Thyroid gland (tissue), 4 donors: ENCODE measurements at places on chromosomes 3 and 15. TPM values are rescaled to one million over a fixed set of nuclear protein-coding genes. Genes with fewer than 3 reads are reported as not detected.
A peak's percentile ranks its signal among the peaks of the same experiment; 100 is the strongest.

DNA sequence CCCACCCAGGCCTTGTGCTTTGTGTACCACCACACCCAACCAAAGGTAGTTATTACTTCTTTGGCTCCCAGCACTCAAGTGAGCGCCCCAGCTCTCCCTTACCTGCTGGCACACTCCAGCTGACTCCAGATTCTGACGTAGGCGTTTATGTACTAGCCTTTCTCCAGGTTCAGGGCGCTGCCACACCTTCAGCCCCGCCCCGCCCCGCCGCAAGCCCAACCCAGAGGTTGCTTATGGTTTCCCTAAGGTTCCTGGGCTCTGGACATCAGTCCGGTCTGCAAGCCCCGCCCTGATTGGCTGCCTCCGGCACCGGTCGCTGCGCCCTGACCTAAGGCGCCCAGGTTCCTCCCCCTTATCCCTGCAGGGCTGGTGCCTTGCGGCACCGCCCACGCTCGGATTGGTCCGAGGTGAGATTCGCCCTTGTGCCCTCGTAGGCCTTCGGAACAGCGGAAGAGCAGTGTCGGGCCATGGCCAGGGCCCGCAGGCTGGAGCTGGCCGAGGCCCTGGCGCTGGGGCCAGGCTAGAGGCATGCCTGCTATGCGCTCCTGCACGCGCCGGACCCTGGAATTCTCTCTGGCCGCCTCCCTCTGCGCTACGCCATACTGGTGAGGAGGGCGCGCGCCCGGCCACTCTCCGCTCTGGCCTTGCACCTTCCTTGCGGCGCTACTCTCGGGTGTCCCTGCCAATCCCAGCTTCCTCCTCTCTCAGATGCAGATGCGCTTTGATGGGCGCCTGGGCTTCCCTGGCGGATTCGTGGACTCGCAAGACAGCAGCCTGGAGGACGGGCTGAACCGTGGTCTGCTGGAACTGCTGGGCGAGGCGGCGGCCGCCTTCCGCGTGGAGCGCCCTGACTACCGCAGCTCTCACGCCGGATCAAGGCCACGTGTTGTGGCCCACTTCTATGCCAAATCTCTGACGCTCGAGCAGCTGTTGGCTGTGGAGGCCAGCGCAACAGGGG lies 19.8 kb upstream of the NUDT16 start:
- peak; percentile 99 for DNase-seq
- no peaks in the 10 kb centered on the region for H3K4me1 ChIP-seq
- peak overlapping the region; percentile 17 for H3K4me3 ChIP-seq
- H3K27ac ChIP-seq, result peak overlapping the region; percentile 81
- no peaks in the 10 kb centered on the region for H3K27me3 ChIP-seq
- H3K36me3 ChIP-seq, result no peaks in the 10 kb centered on the region

Gene GUCA1C
- not detected for total RNA-seq

DNA sequence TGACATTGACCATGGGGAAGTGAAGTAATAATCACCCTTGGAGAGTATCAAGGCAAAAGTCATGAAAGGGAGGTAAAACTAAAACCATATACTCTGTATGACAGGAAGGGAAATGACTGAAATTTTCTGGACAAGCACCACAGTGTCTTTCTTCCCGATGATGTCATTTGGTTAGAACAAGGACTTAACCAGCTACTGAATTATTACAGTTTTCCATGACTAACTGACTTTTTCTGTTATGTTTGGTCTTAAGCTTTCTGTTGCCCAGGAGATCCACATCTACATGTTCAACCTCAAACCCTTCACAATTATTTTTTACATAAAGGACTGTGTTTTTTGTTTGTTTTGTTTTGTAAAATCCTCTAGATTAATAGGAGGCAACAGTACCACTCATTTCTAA lies 191.9 kb upstream of the IL12A start:
- no peaks in the 10 kb centered on the region for H3K36me3 ChIP-seq
- no peak for DNase-seq
- no peak overlapping the region for H3K4me3 ChIP-seq
- H3K27ac ChIP-seq, result no peak overlapping the region
- no peaks in the 10 kb centered on the region for H3K27me3 ChIP-seq
- peaks cover 15% of the 10 kb centered on the region for H3K4me1 ChIP-seq

Gene SERINC4
- 0.33 TPM for total RNA-seq

Gene ZNF80
- total RNA-seq, result not detected

DNA sequence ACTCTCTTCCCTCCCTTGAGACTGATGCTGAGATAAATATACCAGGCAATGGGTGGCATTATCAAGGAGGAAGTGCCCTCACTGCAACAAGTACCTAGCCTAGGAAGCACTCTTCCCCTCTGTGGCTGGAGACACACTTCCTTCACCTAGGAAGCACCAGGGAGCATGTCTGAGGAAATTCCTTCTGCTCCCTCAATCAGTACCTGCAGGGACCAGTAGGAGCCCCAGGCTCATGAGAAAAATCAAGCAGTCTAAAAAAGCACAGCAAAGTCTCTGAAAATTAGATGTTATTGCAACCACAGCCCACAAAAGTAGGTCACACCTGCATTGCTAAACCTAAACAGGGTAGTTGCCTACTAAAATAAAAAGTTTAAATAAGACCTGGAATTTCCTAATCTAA lies 78.2 kb upstream of the TRPM1 start:
- H3K27me3 ChIP-seq, result no peaks in the 10 kb centered on the region
- no peak overlapping the region for H3K4me3 ChIP-seq
- H3K4me1 ChIP-seq, result no peaks in the 10 kb centered on the region

DNA sequence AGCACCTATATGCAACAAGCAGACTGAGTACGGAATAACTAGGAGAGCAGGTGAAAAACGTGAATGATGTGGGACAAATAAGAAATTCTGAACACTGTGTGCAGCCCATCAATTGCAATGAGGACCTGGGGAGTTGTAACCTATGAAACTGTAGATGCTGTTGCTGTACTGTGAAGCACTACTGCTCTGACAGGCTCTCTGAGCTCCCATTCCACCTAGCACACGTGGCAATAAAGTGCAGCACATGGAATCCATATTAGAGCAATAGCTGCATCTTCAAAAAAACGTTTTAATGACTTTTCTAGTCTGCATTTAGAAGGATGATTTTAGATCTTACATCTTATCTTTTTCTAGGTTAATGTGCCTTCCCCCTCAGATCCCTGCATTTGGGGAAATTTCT lies 748.7 kb upstream of the GOLIM4 start:
- H3K36me3 ChIP-seq, result no peaks in the 10 kb centered on the region
- no peak for DNase-seq
- H3K4me3 ChIP-seq, result no peak overlapping the region
- no peak overlapping the region for H3K27ac ChIP-seq
- H3K27me3 ChIP-seq, result no peaks in the 10 kb centered on the region
- no peaks in the 10 kb centered on the region for H3K4me1 ChIP-seq

Gene CPB1
- total RNA-seq, result not detected

Gene ALDH1L1
- total RNA-seq, result 7.6 TPM

- DNase-seq, result no peak
- H3K4me1 ChIP-seq, result peaks cover 14% of the 10 kb centered on the region
- no peak overlapping the region for H3K4me3 ChIP-seq
- H3K27me3 ChIP-seq, result no peaks in the 10 kb centered on the region
- H3K27ac ChIP-seq, result no peak overlapping the region
Observed at GRCh38 chr3:63960048-63960711, 48.0 kb upstream of the SCAANT1 start.

DNA sequence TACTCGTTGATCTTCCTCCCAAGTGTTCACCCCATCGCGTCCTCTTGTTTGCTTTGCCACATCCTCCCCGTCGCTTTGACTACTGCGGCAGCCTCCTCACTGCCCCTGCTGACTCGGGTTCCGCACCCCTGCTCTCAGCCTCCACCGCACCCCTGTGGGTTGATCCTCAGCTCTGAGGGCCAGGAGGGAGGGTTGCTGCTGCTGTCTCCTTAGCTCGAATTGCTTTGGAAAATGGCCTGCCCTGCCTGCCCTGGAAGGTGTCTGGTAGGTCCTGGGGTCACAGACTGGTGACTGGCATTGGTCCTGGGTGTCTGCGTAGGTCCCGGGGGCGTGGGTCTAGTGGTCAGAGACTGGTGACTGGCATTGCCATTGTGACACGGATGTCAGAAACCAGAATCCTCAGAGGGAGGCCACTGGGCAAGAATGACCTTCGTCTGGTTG lies 9.4 kb downstream of the MUC4 start:
- H3K27ac ChIP-seq, result no peak overlapping the region
- H3K36me3 ChIP-seq, result no peaks in the 10 kb centered on the region

DNA sequence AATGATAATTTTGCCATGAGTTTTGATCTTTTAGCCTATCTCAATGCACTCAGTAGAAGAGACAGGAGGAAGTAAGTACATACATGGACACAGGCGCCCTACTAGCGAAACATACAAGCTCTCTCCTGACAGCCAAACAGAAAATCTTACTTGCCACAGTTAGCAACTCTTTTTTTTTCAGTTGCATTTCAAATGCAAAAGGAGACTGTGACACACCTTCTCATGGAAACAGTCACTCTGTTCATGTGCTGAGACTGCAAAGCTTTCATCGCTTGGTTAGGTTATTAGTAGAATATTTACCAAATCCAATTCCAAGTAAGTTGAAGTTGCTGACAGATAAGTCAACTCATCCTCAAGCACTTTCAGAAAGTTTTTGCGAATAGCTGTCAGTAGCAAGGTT lies 223.3 kb downstream of the FOXP1 start:
- H3K36me3 ChIP-seq, result no peaks in the 10 kb centered on the region
- H3K27me3 ChIP-seq, result no peaks in the 10 kb centered on the region
- no peak overlapping the region for H3K27ac ChIP-seq
- H3K4me1 ChIP-seq, result peaks cover 6% of the 10 kb centered on the region
- no peak for DNase-seq

DNA sequence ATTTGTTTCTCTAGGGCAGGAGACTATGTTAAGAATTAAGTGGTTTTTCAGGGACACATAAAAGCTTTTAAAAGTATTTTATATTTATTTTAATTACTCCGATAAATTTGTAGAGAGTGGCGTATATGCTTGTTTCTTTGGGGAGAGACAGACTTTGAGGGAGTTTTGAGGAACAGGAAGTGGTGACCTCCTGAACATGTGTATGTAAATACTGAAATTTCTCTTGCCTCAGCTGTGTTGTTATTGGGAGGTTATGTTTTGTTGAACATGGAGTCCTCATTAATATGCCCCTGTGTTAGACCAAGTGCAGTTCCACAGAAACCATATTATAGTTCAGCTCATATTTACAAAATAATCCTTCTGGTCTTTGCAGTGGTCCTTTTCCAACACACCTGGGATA lies 41.8 kb upstream of the UTS2B start:
- no peak overlapping the region for H3K27ac ChIP-seq
- H3K27me3 ChIP-seq, result no peaks in the 10 kb centered on the region
- H3K4me3 ChIP-seq, result no peak overlapping the region
- peaks cover 10% of the 10 kb centered on the region for H3K4me1 ChIP-seq
- no peak for DNase-seq

- no peak for DNase-seq
- H3K4me1 ChIP-seq, result no peaks in the 10 kb centered on the region
- no peaks in the 10 kb centered on the region for H3K27me3 ChIP-seq
- no peaks in the 10 kb centered on the region for H3K36me3 ChIP-seq
- no peak overlapping the region for H3K4me3 ChIP-seq
- no peak overlapping the region for H3K27ac ChIP-seq
Observed at GRCh38 chr3:188060840-188061544, 93.0 kb upstream of the LPP start.

Gene ACAN
- total RNA-seq, result 0.73 TPM

DNA sequence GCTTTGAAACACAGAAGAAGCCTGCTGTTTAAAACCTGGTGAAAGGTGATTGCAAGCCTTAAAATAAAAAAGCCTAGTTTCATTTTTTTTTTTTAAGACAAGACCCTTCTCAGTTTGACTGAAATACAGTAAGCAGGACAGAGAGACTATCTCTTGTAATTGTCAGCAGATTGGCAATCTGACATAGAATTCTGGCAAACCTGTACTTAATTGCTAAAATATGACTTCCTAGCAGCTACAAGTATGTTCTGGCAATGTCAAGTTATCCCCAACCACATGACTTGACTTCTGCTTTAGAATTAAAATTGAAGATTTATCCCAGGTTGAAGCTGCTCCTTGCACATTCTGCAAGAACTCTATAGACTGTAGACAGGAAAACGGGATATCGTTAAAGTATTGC lies 232.8 kb upstream of the NR2F2 start:
- no peak overlapping the region for H3K27ac ChIP-seq
- no peak overlapping the region for H3K4me3 ChIP-seq
- DNase-seq, result no peak
- no peaks in the 10 kb centered on the region for H3K27me3 ChIP-seq
- H3K36me3 ChIP-seq, result no peaks in the 10 kb centered on the region
- no peaks in the 10 kb centered on the region for H3K4me1 ChIP-seq

DNA sequence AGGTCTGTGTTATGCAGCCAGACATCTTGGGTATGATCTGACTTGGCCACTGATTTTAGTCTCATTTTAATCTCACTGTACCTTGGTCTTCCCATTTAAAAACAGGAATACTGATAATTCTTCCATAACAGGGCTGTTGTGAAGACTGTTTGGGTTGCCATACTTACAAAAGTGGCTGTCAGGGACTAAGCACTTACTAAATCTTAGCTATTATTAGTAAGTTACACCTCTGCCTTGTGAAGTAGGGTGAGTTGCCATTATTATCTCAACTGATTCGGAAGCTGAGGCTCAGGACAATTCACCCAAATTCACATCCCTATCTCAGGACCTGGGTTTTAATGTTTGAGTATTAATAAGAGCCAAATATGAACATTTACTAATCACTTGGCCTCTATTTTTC lies 12.7 kb downstream of the ZNF385D start:
- no peak for DNase-seq

DNA sequence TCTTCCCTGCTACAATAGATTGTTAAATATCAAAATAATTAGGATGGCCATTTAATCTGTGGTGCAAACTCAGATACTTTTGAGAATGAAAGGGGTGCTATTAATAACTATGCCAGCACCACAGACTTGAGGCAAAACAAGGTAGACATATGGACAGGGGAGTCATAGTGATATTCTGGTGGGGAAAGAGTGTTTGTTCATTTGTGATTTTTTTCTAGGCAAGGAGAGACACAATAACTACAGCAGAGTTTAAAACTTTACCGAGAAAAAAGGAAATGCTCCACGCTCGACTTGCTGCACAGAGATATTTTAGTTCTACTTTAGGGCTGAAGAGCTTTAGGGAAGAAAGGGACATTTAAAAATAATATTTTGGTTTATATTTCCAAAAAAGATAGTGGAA lies 611.2 kb upstream of the GRM7 start:
- DNase-seq, result no peak
- H3K36me3 ChIP-seq, result no peaks in the 10 kb centered on the region
- no peaks in the 10 kb centered on the region for H3K27me3 ChIP-seq
- no peak overlapping the region for H3K4me3 ChIP-seq
- no peaks in the 10 kb centered on the region for H3K4me1 ChIP-seq
- H3K27ac ChIP-seq, result no peak overlapping the region

DNA sequence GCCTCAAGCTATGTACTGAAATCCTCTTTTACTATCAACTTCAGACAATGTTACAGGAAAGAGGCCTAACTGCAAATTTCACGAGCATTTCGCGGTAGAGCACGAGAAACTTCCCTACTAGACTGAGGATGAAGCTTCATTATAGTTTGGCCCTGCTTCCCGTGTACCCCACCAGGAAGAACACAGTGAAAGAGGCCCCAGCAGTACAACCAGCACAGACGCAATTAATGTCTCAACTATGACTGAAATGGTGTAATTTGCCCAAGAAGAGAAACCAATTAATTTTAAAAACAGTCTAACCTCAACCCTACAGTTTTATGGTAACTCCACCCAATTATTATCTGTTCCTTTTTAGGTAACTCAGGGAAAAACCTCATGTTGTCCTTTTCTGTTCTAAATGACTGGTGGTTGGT lies 12.1 kb downstream of the CHSY1 start:
- H3K4me1 ChIP-seq, result peaks cover 29% of the 10 kb centered on the region
- no peak overlapping the region for H3K27ac ChIP-seq
- no peaks in the 10 kb centered on the region for H3K27me3 ChIP-seq
- no peak for DNase-seq
- no peak overlapping the region for H3K4me3 ChIP-seq
